Liver (tissue), 10 donors: ENCODE measurements at places on chromosomes 3 and 15. TPM values are rescaled to one million over a fixed set of nuclear protein-coding genes. Genes with fewer than 3 reads are reported as not detected.

- H3K27ac ChIP-seq = no peak overlapping the region
- no peak overlapping the region for H3K4me3 ChIP-seq
- H3K36me3 ChIP-seq = no peaks in the 10 kb centered on the region
- no peak for DNase-seq
- no peaks in the 10 kb centered on the region for H3K27me3 ChIP-seq
- no peaks in the 10 kb centered on the region for H3K4me1 ChIP-seq
Measured at GRCh38 chr3:126743350-126743749, 39.3 kb downstream of the CHCHD6 start.

C3orf38 gene
- total RNA-seq = 16.0 TPM

DNA sequence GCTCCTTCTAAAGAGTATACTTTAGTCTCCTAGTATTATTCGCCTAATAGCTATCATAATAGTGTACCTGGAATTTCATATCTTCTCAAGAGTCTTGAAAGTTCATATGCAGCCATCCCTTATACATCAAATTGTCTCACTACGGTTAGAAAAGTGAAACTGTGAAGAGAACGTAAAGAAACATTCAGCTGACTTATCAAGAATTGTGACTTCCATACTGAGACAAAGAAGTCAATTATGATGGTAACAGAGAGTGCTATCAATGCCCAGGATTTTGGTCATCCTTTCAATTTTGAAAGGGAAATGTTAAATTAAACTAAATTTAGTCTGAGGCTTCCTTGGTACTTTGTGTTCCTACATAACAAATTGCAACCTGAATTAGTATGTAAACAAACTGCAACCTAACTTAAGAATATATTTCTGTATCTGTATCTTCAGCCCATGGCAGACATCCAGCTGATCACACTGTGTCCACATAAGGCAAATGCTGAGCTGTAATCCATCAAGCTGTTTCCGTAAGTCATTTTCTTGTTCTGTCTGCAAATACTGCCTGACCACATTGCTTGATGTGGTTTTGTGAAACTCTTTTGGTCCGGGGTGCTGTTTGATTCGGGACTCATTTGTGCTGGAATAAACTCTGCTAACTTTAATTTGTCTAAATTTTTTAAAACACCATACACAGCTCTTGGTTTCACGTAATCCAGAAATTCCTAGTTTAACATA is 469.6 kb downstream of the SI start:
- no peak overlapping the region for H3K27ac ChIP-seq
- no peaks in the 10 kb centered on the region for H3K27me3 ChIP-seq
- DNase-seq = no peak

GRCh38 chr15:59492389-59493377 is 54.7 kb downstream of the FAM81A start:
- no peaks in the 10 kb centered on the region for H3K27me3 ChIP-seq
- no peaks in the 10 kb centered on the region for H3K36me3 ChIP-seq
- no peak overlapping the region for H3K27ac ChIP-seq
- H3K4me1 ChIP-seq = peaks cover 2% of the 10 kb centered on the region
- no peak overlapping the region for H3K4me3 ChIP-seq

ATOSA gene
- 77.8 TPM for total RNA-seq

GPX1 gene
- 125 TPM for total RNA-seq

- no peaks in the 10 kb centered on the region for H3K27me3 ChIP-seq
- no peak for DNase-seq
- H3K27ac ChIP-seq = no peak overlapping the region
- H3K36me3 ChIP-seq = no peaks in the 10 kb centered on the region
Measured at GRCh38 chr3:152174876-152175527, 93.7 kb upstream of the MBNL1 start.

GRCh38 chr15:63997715-63998442 is 48.4 kb downstream of the DAPK2 start:
- peaks cover 4% of the 10 kb centered on the region for H3K4me1 ChIP-seq

ROBO2 gene
- total RNA-seq = 1.9 TPM

FURIN gene
- total RNA-seq = 204 TPM

DNA sequence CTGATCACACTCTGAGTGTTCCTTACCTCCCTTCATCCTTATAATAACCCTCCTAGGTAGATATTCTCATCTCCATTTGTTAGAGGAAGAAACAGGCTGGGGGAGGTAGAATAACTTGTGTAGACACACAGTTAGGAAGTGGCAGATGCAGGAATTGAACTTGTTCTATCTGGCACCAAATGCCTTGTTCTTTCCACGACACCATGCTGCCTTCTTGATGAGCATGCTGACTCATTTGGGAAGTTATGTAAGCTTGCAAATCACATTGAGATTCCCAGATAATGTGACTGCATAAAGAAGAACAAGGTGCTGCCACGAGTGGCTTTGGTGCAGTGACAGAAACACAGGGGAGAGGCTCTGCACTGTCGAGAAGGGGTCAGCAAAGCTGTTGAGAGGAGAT is 27.5 kb upstream of the NDUFB4 start:
- no peak for DNase-seq
- H3K27ac ChIP-seq = no peak overlapping the region
- peaks cover 10% of the 10 kb centered on the region for H3K4me1 ChIP-seq
- no peak overlapping the region for H3K4me3 ChIP-seq
- H3K36me3 ChIP-seq = no peaks in the 10 kb centered on the region

- H3K27ac ChIP-seq = no peak overlapping the region
- peaks cover 7% of the 10 kb centered on the region for H3K4me1 ChIP-seq
- no peaks in the 10 kb centered on the region for H3K27me3 ChIP-seq
- no peak for DNase-seq
Measured at GRCh38 chr15:89327113-89327512, 7.5 kb downstream of the POLG start.

DNA sequence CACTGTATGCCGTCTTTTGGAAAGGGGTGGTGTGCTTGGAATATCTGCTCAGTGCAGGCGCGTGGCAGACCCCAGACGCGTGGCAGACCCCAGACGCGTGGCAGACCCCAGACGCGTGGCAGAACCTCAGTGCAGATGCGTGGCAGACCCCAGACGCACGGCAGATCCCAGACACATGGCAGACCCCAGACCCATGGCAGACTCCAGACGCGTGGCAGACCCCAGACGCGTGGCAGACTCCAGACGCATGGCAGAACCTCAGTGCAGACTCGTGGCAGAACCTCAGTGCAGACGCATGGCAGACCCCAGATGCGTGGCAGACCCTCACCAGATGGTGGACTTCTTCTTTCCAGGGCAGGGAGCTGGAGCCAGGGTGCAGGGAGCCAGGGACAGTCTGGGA is 637 bp upstream of the MUC4 start:
- no peak for DNase-seq
- no peaks in the 10 kb centered on the region for H3K36me3 ChIP-seq

CCR9 gene
- not detected for total RNA-seq

GRCh38 chr3:127808197-127808596 is 14.1 kb downstream of the MGLL start:
- peaks cover 1% of the 10 kb centered on the region for H3K4me1 ChIP-seq

RAP2B gene
- total RNA-seq = 7.8 TPM

DNA sequence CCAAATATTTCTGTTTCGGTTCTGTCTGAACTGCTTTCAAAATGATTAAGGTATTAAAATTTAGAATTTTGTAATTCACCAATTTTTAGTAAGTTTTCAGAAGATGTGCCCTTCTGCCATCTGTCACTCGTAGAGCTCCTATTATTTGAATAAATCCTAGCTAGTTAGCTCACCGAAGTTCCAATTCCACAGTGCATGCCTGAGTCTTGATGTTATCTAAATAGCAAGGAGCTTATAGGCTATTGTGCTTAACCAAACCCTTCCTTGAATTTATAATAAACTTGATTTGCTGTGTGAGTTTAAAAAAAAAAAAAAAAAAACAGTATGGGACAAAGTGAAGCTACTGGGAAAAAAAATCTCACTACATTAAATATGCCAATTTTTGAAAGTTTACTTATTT is 18.7 kb downstream of the ATP13A3 start:
- DNase-seq = no peak
- no peaks in the 10 kb centered on the region for H3K27me3 ChIP-seq
- no peaks in the 10 kb centered on the region for H3K36me3 ChIP-seq
- no peak overlapping the region for H3K27ac ChIP-seq

GRCh38 chr3:126607214-126607908 is 47.6 kb downstream of the TXNRD3 start:
- no peak overlapping the region for H3K27ac ChIP-seq
- H3K4me1 ChIP-seq = no peaks in the 10 kb centered on the region
- H3K27me3 ChIP-seq = no peaks in the 10 kb centered on the region
- H3K4me3 ChIP-seq = no peak overlapping the region

SHC4 gene
- total RNA-seq = under 0.01 TPM

DNA sequence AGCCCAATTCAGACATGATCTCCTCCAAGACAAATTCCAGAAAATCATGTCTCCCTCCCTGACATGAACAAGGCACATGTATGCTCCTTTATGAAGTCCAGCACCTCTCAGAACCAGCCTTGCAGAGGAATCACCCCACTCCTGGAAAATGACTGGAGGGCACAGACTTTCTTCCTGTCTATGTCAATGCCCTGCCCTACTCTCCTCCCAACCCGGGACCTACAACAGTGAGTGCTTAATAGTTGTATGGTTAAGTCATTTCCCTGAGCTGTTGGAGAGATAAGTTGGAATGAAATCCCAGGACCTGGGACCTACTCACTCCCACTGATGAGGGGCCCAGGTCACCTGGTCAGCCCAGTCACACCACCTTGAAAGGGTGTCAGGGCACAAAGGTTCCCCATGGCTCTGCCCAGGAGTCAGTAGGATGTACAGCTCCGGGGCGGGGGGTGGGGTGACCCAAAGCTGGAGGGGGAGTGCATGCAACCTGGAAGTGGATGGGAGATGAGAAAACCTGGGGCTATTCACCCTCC is 80.1 kb upstream of the HERC1 start:
- H3K4me3 ChIP-seq = no peak overlapping the region
- no peak overlapping the region for H3K27ac ChIP-seq
- no peaks in the 10 kb centered on the region for H3K36me3 ChIP-seq
